ENCODE measurements at places on chromosomes 3 and 15.

- DNase-seq, result no peak
Measured at GRCh38 chr3:138197058-138197457, 10.0 kb downstream of the ARMC8 start.

GRCh38 chr3:191151653-191152052, 47.4 kb upstream of the OSTN start:
- no peak for DNase-seq

GRCh38 chr3:153443961-153444360, 281.9 kb downstream of the RAP2B start:
- no peak for DNase-seq

DNA sequence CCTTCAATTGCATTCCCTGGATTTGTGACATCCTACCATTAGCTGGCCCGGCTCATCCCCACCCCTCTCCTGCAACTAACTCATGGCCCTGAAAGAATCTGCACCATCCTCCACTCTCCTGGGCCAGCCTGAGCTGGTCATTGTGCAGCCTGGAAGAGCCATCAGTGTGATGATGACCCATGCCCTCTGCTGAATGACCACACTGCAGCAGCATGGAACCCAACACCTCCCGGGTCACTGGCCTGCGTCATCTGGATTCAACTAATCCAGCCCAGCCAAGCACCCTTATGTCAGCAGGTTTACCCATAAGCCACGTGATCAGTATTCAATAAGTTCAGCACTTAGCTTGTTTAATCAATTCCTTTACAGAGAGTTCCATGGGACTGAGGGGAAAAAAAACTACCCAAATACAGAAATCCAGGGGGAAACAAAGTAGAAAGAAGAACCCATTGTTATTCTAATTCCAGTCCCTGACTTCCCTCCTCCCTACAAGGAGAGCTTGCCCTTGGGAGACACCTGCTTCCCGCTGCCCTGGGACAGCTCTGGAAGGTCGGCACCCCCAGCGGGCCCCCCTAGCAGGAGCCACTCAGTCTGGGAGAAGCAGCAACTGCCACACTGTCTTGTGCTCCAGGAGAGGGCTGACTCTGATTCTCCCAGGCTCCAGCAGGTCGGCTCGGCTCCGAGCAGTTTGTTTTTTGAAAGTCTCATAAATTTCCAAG, 309.1 kb upstream of the TLE3 start:
- no peak for DNase-seq

DNA sequence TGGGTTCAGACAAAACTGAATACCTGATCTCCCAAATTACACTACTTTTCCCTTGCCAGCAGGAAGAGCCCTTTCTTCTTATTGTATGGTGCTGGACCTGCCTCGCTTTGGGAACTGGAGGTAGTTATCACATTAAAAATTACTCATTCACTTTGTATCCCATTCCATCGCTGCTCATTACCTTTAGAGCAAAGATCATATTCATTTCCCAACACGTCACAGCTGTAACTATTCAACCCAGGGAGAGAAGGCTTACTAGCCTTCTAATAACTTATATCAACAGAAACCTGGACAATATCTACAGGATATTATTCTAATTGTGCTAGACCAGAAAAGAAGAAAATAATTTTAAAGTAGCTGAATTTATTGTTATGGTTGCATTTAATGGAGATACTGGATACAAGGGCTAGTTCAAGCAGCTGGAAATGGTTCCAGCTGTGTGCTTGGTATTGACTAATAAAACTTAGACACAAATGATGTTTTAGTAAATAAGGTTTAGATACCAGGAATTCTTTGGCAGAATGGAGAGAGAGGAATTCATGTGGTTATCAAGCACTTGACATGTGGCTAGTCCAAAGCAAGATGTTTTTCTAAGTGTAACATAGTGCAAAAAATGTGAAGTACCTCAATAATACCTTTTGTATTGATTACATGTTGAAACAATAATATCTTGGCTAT, 656.3 kb downstream of the ROBO1 start:
- no peak for DNase-seq

DNA sequence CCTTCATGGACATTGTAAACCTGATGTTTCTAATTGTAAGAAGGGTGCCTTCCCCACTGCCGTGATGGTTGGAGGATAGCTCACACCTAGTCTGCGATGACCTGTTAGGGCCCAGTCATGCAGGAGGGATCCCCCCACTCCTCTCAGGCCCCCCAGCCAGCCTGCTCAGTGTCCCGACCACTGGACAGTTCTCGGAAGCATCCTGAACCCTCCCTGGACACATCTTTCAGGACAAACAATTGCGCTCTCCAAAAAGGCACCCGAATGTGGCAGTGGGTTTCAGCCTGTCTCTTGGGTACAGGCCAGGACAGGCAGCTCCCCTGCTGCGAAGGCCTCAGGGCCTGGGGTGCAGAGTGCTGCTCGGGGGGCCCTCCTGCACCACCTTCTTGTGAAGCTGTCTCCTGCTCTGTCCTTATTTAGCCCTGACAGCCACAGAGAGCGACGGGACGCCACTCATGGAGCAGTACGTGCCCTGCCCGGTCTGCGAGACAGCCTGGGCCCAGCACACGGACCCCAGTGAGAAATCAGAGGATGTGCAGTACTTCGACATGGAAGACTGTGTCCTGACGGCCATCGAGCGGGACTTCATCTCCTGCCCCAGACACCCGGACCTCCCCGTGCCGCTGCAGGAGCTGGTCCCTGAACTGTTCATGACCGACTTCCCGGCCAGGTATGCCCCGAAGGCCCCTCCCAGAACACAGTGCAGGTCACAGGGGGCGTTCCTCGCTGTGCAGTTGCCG, 132.3 kb downstream of the LRRK1 start:
- DNase-seq, result no peak

DNA sequence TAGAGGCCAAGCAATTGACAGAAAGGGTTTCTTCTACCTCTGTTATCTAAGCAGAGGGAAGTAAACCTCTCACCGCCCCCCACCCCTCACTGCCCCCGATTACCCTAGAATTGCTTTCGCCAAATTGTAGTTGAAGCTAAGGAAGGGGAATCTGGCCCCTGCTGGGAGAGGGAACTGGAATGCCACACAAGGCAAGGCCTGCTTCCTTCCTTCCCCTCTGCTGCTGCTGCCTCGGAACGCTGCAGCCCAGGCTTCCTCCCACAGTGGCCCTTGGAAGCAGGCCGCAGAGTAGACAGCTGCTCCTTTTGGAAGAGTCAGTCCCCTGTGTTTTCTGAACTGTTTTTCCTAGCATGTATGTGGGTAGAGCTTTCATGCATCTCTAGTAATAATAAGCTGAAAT, 21.6 kb downstream of the RLBP1 start:
- DNase-seq, result no peak

GRCh38 chr15:83108266-83109219, 1.1 kb downstream of the TM6SF1 start:
- DNase-seq, result no peak

DNA sequence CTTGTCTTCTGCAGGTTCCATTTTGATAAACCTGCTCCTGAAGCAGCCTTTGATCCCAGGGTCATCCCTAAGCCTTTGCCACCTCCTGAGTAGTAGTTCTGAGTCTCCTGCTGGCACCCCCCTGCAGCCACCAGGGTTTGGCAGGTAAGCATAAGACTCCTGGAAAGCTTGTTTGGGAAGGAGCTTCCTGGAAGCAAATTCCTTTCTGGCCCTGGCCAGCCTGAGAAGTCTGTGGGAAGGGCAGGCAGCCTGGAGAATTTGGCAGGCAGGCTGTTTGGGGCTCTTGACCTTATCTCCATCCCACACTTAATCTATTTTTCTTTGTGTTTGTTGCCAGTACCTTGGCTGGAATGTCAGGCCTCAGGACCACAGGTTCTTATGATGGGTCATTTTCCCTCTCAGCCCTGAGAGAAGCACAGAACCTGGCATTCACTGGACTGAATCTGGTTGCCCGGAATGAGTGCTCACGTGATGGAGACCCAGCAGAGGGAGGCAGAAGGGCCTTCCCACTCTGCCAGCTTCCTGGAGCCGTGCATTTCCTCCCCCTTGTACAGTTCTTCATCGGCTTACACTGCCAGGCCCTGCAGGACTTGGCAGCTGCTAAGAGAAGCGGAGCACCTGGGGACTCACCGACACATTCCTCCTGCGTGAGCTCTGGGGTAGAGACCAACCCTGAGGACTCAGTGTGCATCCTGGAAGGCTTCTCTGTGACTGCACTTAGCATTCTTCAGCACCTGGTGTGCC, 13.4 kb downstream of the ATRIP start:
- DNase-seq, result no peak

DNA sequence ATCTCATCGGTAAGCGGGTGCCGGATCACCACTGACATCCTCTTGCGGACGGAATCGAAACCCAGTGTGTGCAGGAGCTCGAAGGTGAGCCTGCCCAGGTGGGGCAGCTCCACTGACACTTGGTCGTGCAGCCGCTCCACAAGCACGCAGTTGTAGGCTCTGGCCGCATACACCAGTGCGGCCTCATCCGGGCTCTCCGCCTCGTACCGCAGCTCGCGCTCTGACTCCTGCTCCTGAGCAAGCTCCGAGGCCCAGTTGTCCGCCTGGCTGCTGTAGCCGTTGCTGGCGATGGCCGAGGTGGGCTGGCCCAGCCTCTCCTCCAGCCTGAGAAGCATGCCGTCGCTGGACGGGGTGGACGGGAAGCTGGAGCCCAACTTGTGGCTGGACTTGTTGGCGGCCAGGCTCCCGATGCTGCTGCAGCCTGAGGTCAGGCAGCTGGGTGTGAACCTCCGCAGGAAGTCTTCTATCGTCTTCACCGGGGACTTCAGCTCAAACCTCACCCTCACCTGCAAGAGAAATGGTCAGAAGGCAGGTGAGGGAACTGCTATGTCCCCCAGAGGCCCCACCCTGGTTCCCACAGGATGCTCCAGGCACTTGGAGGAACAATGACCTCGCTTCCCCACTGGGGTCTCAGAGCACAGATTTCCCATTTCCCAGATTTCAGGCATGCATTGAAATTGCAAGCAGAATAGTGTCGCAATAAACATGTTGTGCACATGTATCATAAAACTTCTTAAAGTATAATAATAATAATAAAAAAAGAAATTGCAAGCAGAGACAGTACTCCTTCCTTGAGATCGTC, 149.2 kb downstream of the ATP10A start:
- no peak for DNase-seq

- DNase-seq, result no peak
Measured at GRCh38 chr3:55585856-55586255, 98.8 kb upstream of the WNT5A start.

DNA sequence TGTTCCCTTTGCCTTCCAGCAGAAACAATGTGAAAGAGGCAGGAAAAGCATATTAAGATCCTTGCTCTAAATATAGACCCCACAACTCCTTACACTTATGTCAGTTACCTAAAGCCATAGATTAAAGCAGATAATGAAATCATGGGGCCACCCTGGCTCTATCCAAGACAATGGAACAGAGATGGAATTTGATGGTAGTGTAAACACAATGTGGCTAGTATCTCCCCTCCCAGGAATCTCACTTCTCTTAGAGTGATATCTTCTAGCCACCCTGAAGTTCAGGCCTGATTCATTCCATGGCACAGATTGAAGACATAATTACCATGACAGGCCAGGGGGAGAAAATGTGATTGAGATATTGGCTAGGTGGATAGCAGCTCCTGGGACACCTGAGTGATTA, 32.6 kb downstream of the GALNT15 start:
- DNase-seq, result no peak

DNA sequence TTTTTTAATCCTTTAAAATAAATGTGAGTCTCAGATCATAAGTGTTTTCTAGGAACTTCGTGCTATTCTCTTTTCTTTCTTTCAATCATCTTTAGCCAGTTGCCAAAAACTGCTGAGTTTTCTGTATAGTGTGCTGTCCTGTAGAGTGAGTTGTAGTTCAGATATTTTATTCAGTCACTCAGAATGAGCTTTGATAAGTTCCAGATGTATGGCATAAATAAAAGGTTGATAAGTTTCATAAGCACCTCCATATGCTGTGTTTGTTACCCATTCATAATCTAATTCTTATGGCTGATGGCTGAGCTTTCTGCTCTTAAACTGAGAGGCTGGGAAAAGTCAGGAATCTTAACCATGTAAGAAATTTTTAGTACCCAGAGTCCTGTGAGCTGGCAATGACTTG, 59.3 kb upstream of the COL6A6 start:
- DNase-seq, result no peak

GRCh38 chr3:160474416-160474838, 24.8 kb upstream of the TRIM59 start:
- DNase-seq, result no peak

GRCh38 chr3:42066516-42067181, 24.5 kb upstream of the TRAK1 start:
- DNase-seq, result no peak

GRCh38 chr3:31022716-31023115, 128.3 kb upstream of the GADL1 start:
- no peak for DNase-seq

- DNase-seq, result no peak
Measured at GRCh38 chr3:155106119-155106518, 26.0 kb downstream of the MME start.

GRCh38 chr3:51100536-51100851, 284.6 kb upstream of the MANF start:
- no peak for DNase-seq

- no peak for DNase-seq
Measured at GRCh38 chr3:134827213-134827612, 32.2 kb downstream of the EPHB1 start.

DNA sequence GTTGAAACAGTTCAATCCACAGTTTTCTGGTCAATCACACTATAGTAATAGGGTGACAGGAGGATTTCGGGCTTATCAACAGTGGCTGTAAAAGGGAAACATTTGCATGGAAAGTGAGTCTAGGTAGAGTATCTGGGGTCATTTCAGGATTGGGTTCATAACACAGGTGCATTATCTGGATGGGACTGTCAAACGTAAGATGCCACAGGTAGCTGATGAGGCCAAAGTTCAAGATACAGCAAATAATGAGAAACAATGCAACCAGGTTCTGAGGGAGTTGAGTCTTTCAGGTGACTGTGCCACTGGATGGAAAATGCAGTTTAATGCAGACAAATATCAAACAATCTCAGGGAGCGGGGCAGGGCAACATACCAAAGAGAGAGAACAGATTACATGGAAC, 62.2 kb downstream of the WDR76 start:
- DNase-seq, result no peak

- no peak for DNase-seq
Measured at GRCh38 chr15:41408234-41408641, 5.9 kb upstream of the NDUFAF1 start.
